Adipose tissue (tissue), 3 donors: ENCODE measurements at places on chromosomes 6 and 20. TPM values are rescaled to one million over a fixed set of nuclear protein-coding genes. Genes with fewer than 3 reads are reported as not detected.

The KCNK5 gene
- 2.5 TPM for polyA plus RNA-seq

The SRSF12 gene
- polyA plus RNA-seq: 0.22 TPM

The HRH3 gene
- polyA plus RNA-seq: not detected

The C6orf15 gene
- polyA plus RNA-seq: not detected

The PDE10A gene
- polyA plus RNA-seq: 0.41 TPM

The POU5F1 gene
- 4.9 TPM for polyA plus RNA-seq

The GMDS gene
- 14.9 TPM for polyA plus RNA-seq

The CST1 gene
- polyA plus RNA-seq: not detected

The PSORS1C2 gene
- polyA plus RNA-seq: not detected

The TCP11 gene
- not detected for polyA plus RNA-seq

The JPH2 gene
- 3.0 TPM for polyA plus RNA-seq

The DEF6 gene
- 17.3 TPM for polyA plus RNA-seq

The AARS2 gene
- polyA plus RNA-seq: 3.1 TPM

The TGM3 gene
- polyA plus RNA-seq: not detected

The HLA-DMA gene
- polyA plus RNA-seq: 14.2 TPM

The SLC32A1 gene
- polyA plus RNA-seq: not detected

The IP6K3 gene
- polyA plus RNA-seq: 0.56 TPM

The ZNF311 gene
- polyA plus RNA-seq: 0.61 TPM

The RRAGD gene
- polyA plus RNA-seq: 8.7 TPM

The GLP1R gene
- polyA plus RNA-seq: not detected

The RNF217 gene
- 7.8 TPM for polyA plus RNA-seq

The KCNK17 gene
- polyA plus RNA-seq: 0.35 TPM

The B3GALT4 gene
- 8.5 TPM for polyA plus RNA-seq

The GHRH gene
- polyA plus RNA-seq: not detected

The HDGFL1 gene
- not detected for polyA plus RNA-seq
